ENCODE measurements at places on chromosomes 16 and 17.
A peak's percentile ranks its signal among the peaks of the same experiment; 100 is the strongest.

GRCh38 chr16:53071748-53072301, 17.0 kb downstream of the CHD9 start:
- no peak for DNase-seq

DNA sequence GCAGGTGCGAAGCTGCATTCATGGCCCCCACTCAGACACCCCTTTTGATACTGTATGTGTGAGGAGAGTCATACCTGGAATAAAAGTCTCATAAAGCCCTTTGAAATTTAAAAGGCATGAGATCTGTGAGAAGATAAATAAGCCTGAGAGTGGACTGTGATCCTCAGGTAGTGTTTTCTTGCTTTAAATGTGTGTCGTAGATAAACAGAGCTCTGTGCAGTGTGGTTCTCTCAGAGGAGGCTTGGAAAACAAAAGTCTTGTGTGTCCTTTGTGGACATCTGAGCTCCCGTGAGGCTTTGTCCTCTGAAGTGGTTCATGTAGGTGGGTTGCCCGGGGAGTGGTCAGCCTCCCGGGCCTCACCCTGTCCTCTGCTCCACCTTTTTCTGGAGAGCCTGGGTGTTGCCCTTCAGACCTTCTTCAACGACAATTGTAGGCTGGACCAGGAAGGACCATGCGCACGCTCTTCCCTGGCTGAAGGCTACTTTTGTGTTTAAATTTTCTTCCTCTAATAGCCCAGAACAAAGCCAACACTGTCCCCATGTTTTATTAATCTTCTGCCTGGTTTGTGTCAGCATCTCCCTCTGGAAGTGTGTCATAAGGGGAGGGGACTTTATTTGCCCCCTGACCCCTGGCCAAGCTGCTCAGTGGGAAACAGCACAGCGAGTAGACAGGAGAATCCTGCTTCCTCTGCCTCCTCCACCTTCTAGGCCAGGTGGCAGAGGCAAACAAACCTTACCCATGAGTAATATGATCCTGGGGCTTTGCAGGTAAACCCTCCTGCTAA, 151.2 kb downstream of the MSI2 start:
- no peak for DNase-seq

- peak; percentile 51 for DNase-seq
Measured at GRCh38 chr17:44912763-44913544, 2.3 kb downstream of the GFAP start.

DNA sequence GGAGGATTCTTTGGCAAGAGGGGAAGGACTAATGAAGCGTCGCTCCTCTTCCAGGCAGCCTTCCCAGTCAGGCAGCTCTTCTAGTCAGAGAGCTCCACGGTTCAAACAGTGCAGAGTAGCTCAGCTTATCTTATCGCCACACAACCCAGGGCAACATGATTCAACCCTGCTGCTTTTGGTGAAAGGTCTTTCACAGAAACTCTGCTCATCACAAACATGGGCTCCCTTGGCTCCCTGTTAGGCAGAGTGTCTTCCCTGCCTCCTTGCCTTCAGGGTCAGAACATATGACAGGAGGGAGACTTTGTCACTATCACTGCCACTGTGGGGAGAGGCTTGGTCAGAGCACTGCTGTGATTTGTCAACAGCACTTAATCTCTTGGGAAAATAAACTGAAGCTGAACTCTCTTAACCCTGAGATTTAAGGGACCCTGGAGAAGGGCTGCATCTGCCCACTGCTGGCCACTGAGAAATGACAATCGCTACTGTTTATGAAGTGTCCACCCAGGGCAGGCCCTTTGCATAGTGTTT, 6.9 kb upstream of the SLC13A2 start:
- no peak for DNase-seq

GRCh38 chr16:88846088-88846487, 10.7 kb downstream of the GALNS start:
- DNase-seq = no peak

DNA sequence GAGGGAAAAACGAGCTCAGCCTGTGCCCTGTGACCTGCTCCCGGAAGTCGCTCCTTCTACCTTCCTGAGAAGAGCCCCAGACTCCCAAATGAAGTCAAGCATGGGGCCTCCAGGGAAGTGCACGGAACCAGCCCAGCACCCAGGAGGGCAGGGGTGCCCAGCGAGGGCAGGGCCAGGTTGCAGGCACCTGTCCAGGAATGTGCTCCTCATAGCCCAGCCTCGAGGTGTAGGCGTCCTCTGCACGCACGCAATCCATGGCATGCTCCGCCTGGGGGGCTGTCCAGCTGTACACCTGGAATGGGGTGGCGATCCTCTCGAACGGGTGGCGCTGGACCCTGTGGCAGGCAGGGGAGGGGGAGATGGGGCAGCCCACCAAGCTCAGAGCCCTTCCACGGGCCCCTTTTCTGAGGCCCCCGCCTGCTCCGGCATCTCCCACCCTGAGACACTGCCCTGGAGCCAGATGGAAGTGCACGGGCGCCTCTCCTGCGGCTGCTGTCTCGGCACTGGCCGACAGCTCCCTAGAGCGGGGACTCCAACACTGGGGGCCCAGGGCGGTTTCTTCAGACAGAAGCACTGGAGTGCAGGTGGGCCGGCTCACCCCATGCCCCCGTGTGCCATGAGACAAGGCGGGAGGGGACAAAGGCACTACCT, 10.9 kb downstream of the CLUH start:
- DNase-seq = peak; percentile 68

DNA sequence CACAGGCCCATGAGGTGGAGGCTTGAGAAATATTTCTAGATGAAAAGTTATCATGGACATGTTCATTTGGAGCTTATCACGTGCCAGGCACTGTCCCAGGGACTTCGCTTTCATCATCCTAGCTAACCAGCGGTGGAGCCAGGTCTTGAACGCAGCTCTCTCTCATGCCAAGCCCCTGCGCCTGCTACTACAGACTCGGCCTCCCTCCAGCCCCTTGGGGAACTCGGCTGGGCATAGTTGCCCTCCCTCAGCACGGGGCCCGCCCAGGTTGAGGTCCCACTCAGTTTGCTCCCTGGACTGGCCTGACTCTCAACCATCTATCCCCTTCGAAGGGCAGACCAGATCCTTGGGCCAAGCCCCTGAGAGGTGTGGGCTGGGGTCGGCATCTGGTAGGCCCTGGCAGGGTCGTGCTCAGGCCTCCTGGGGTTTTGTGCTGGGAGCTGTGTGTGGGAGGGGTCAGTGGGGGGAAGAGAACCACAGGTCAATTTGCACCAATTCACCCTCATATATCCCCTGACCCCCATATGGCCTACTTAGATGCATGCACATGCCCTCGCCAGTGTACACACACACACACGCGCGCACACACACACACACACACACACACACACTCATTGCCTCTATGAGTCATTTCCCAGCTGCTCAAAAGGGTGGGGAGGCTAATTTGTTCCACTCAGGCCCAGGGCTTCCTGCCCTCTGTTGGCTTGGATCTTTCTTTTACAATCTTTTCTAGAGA, 12.1 kb upstream of the SCN4A start:
- no peak for DNase-seq

- DNase-seq = peak; percentile 75
Measured at GRCh38 chr16:89187032-89187769, 13.1 kb downstream of the SLC22A31 start.

GRCh38 chr17:47252766-47253512, 688 bp upstream of the ITGB3 start:
- no peak for DNase-seq

DNA sequence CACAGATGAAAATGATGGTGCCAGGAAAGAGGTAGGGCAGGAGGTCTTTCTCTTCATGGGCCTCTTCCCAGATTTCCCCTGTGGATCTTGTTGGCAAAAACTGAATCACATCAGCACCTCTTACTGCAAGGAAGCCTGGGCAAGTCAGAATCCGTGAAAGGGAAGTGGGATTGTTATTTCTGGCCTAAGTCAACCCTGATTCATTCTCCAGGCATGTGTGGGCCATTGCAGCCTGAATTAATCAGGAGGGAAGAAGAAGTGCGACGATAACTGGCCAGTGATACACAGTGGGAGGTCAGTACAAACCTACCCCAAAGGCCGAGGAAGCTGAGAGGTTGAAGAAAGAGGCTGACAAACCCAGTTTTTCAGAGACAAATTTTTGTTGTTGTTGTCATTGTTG, 17.9 kb upstream of the NSMCE1 start:
- no peak for DNase-seq

GRCh38 chr17:20207262-20207985, 198.3 kb downstream of the SPECC1 start:
- DNase-seq = no peak

GRCh38 chr17:77491921-77492445, 351.2 kb downstream of the SEC14L1 start:
- DNase-seq = peak; percentile 84

- no peak for DNase-seq
Measured at GRCh38 chr16:55498101-55498500, 10.8 kb upstream of the LPCAT2 start.

- no peak for DNase-seq
Measured at GRCh38 chr17:43766413-43767052, 7.9 kb upstream of the SOST start.

- DNase-seq = no peak
Measured at GRCh38 chr17:46943501-46944393, 20.8 kb downstream of the GOSR2 start.

DNA sequence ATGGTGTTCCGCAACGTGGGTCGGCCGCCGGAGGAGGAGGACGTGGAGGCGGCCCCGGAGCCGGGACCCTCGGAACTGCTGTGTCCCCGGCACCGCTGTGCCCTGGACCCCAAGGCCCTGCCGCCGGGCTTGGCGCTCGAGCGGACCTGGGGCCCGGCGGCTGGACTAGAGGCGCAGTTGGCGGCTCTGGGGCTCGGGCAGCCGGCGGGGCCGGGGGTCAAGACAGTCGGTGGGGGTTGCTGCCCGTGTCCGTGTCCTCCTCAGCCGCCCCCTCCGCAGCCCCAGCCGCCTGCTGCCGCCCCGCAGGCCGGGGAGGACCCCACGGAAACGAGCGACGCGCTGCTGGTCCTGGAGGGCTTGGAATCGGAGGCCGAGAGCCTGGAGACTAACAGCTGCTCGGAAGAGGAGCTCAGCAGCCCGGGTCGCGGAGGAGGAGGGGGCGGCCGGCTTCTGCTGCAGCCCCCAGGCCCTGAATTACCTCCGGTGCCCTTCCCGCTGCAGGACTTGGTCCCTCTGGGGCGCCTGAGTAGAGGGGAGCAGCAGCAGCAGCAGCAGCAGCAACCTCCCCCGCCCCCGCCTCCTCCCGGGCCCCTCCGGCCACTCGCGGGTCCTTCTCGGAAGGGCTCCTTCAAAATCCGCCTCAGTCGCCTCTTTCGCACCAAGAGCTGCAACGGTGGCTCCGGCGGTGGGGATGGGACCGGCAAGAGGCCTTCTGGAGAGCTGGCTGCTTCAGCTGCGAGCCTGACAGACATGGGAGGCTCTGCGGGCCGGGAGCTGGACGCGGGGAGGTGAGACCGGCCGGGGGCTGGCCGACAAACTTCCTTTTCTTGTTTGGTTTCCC, 821 bp downstream of the SOCS7 start:
- DNase-seq = peak; percentile 86

- no peak for DNase-seq
Measured at GRCh38 chr16:47967374-47967773, 188.4 kb downstream of the ABCC12 start.

- no peak for DNase-seq
Measured at GRCh38 chr16:56792967-56793366, 63.0 kb downstream of the NUP93 start.

DNA sequence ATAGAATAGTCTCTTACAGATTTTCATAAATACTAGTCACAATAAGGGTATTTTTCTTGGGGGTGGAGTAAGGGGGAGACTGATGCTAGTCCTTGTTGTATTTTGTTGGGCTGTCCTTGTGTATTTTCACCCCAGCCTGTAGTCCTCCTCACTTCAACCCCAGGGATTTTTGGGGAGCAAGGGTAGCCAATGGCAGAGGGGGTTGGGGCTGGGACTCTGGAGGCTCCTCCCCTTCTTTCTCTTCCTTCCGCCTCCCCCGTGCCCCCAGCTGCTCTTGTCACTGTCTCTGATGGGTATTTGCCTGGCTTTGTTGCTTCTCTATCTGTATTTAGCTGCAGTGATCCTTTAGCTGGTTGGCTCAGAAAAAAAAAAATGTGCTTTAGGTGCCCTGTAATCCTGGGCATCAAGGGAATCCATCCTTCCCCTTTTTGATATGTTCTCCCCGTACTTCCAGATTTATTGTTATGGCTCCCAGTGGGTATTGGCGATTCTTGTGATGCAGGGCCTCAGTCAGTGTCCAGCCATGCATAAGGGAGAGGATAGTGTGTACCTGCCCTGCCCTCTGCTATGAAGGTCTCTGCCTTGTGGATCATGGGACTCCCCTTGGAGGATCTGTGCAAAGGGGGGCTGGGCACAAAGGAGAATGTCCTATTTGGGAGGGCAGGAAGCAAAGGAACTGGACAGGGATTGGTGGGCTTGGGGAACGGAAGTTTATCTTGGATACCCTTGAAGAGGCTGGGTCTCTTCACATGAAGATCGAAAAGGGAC, 16.5 kb downstream of the SNF8 start:
- DNase-seq = peak; percentile 12

DNA sequence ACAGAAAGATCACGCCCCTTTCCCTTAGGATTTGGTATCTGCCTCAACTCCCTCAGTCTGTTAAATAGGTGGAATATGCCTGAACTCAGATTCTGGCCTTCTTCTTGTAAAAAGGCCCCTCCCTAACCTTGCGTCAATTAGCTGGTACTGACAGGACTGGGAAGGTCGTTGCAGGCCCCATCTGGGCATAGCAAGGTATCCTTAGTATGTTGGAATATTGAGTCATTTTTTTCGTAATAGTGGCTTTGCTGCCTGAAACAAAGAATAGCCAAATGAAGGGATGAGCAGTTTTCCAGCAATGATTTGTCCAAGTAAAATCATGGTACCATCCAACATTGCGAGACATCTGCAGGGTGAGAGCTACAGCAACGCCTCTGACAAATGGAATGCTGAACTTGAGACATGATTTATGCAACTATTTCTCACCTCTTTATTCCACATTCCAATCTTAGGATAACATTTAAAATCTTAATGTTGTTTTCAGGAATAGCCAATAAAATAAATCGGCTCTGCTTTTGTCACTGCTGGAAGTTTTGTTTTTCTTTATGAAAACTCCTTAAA, 39.3 kb upstream of the BRD7 start:
- no peak for DNase-seq

DNA sequence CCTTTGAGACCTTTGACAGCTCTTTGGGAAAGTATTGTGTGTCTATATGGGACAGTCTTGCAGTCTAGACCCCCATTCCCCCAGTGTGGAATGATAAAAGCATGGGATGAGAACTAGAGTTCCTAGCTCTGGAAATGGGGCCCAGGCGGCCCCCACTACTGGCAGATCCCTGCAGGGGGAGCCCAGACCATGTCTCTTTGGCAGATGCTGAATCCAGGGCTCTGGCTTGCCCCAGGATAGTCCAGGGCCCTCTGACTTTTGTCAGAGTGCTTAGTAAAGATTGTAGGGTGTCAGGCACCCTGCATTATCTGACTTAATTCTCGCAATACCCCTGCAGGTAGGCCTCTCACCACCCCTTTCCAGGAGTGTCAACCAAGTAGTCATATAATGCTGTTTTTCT, 8.3 kb downstream of the ALKBH5 start:
- no peak for DNase-seq

GRCh38 chr16:4753227-4753626, 13.7 kb downstream of the ZNF500 start:
- DNase-seq = no peak
